ENCODE measurements at places on chromosomes 12 and 14.

DNA sequence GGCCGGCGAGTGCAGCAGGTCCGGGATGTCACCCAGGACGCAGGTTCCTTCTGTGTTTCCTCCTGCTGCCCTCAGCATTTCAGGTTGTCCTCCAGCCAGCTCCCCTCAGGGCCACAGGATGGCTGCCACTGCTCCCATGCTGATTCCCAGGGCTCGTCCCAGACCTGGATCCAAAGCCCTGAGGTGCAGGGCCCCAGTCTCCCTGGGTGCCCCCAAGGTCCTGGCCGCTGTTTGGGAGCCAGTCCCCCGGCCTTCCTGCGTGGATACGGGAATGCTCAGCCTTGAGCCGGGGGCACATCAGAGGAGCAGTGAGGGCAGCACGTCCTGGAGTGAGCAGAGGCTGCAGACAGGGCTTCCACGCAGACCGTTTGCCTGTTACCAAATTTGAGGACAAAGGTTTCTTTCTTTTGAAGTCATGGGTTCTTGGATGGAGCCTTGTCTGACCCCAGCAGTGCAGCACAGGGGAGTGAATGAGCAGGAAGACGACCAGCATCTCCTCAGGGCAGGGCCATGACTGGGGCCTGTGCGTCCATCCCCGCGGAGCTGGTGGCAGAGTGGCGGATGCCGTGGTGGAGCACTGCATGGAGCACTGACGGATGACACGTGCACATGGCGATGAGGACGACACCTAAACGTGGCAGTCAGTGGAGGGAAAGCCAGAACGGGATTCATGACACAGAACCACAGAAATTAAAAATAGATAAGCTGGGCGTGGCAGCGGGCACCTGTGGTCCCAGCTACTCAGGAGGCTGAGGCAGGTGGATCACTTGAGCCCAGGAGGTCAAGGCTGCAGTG is 12.5 kb upstream of the CACNA2D4 start:
- no peak for DNase-seq

GRCh38 chr14:39085933-39086332 is 17.1 kb downstream of the SEC23A start:
- DNase-seq, result no peak

GRCh38 chr14:61178226-61179060 is 102.7 kb downstream of the TMEM30B start:
- no peak for DNase-seq

DNA sequence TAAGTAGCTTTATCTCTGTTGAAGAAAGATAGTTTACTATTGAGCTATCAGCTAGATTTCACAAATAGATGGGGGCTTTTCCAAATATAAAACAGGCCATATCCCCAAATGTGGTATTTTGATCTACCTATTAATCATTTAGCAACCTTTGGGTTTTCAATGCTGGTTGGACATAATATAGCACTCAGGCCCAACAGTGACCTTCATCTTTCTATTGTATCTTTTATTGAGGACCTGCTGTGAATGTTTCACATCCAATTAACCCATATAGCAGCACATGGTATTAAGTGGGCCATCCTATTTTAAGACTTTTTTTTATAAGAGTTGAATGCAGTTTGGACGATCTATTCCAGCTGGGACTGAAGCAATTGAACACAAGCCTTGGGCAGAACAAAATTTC is 10.0 kb upstream of the NR1H4 start:
- DNase-seq, result no peak

DNA sequence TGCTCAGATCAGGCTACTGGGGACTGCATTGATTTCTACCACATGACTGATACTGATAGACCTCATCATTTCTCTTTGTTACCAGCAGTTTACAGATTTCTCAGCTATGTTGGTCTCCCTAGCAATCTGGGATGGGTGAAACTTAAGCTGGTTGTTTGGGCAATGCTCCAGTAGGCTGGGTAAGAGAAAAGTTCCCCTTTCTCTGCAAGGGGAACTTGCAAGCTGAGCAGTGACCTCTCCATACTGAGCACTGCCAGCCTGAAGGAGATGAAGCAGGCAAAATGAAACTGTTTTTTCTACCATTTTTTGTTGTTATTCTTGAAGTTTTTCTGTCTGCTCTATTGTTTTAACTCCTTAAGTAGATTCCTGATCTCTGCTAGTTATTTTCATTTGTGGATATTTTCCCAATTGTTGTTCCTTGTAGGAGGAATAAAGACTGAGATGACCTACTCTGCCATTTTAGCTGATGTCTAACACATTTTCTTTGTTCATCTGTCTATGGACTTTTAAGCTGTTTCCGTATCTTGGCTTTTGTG is 1.3 kb upstream of the OR4M1 start:
- no peak for DNase-seq

DNA sequence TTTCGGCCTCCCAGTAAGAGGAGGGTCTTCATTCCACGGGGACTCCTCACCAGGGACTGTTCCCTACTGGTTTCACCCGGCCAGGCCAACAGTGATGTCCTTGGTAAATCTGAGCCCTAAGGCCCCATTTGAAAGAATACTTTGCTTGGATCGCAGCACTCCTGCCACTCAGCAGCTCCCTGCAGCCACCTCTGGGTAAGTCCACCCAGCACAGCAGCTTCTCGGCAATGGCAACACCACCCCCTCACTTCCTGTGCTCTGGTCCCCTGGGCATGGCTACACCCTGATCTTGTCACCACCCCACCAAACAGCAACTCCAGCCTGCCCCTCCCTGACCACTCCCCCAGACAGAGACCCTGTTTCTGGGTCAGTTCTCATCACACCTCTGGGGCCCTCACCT is 100.3 kb downstream of the SETD3 start:
- no peak for DNase-seq
